B cell (primary cell): ENCODE measurements at places on chromosomes 4 and X. TPM values are rescaled to one million over a fixed set of nuclear protein-coding genes. Genes with fewer than 3 reads are reported as not detected.

Gene PCDH18
- not detected in 2 replicates for total RNA-seq

DNA sequence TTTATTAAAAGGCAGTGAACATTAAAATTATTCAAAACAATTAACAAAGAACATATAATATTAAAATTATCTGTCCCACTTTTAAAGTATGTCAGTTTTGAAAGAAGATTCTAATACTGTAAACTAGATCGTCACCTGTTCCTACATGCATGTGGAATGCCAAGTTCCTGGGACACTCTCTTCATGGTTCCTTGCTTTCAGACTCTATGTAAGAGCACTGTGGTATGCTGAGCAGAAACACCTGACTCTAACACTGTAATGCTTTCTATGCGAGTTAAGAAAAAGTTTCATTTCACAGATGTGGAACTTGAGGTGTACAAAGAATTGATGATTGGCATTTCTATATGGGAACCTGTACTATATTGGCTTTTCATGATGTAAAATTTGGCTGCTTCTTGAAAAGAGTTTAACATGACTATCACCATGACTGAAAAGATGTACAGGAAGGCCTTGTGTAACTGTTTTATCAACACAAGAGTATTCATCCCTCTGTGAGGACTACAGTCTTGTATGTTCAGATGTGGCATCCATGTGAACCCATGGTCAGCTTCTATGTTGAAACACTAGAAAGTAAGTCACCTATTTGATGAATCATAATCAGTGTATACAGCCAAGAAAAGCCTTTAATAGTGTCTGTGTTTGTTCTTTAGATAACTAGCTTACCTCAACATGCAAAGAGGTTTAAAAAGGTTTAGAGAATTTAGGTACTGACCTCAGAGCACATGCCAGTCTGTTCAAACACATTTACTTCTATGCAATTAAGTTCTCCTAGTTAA, 354.5 kb downstream of the ARHGAP24 start:
- DNase-seq: no peak

Gene ADAMTS3
- total RNA-seq: not detected in 2 replicates

DNA sequence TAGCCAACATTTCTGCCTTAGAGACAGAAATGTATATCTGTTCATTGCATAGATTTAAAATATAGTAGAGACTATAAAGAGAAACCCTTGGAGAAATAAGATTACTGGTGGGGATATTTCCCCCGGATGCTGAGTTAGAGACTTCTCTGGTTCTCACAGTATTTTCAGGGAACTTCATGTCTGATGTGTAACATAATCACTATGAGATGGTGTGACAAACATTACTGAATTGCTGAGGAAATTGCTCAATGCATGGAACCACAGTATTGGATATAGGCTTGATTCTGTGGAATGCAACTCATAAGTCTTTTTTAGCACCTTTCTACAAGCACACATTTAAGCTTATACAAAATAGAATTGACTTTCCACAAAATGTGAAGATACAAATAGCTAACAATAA, 152.7 kb downstream of the SOWAHB start:
- no peak for DNase-seq

GRCh38 chrX:133576876-133577275, 161.6 kb upstream of the GPC4 start:
- DNase-seq: no peak

Gene SATL1
- total RNA-seq: not detected in 2 replicates

DNA sequence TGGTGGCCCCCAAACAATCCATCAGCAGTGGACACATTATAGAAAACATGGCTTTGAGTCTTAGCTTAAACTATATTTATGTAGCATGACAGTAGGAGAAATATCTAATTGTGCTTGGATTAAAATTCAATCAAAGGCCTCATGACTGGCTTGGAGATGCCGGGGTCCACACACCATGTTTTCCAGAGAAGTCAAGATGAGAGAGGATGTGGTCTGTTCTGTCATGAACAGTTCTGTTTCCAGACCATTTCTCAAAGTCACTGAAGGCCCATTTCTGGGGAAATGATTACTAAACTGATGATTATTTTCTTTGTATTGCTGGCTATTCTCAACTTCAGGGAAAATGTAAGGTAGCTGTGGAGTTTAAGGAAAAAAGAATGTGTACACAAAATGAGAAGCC, 76.3 kb downstream of the C4orf51 start:
- DNase-seq: no peak

DNA sequence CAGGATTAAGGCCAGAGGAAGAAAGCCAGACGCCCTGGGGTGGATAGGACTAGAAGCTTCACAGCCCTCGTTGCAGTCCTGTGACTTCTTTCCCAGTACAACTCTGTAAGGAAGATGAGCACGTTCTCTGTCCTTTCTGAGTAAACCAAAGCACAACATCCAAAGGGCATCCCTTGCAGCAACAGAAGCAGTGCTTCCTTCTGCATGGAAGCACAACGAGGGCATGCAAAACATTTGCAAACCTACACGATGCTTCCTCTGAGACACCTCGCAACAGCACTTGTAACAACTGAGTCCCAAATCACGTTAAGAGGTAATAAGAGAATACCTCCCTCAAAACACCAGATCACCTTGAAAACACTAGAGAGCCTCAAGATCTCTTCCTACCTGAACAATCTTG, 335.7 kb upstream of the RASGEF1B start:
- DNase-seq: no peak

DNA sequence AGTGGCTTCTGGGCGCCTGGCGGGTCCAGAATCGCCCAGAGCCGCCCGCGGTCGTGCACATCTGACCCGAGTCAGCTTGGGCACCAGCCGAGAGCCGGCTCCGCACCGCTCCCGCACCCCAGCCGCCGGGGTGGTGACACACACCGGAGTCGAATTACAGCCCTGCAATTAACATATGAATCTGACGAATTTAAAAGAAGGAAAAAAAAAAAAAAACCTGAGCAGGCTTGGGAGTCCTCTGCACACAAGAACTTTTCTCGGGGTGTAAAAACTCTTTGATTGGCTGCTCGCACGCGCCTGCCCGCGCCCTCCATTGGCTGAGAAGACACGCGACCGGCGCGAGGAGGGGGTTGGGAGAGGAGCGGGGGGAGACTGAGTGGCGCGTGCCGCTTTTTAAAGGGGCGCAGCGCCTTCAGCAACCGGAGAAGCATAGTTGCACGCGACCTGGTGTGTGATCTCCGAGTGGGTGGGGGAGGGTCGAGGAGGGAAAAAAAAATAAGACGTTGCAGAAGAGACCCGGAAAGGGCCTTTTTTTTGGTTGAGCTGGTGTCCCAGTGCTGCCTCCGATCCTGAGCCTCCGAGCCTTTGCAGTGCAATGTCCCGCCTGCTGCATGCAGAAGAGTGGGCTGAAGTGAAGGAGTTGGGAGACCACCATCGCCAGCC, at the start of gene ATOH1:
TSS of gene ATOH1 (plus strand) at position 422 of the 663 bp plus-strand sequence. CDS start at position 596, 174 bp downstream.
- no peak for DNase-seq

- DNase-seq: no peak
Observed at GRCh38 chr4:42473071-42473684, 75.9 kb downstream of the SHISA3 start.

DNA sequence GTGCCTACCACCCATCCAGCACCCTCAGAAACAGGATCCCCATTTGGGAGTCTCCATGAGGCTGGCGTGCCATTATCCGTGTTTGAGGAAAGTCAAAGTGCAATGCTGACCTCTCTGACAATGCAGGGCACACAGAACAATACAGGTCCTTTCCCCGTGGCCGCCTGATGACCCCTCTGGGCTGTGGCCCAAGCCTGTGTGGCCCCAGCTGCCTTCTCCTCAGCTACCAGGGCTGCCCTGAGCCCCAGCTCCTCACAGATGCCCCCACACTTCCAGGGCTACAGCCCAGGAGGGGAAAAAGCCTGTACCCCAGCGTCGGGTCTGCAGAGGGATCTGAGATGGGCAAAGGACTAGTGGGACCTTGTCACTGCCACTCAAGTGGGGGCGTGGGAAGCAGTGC, 15.5 kb downstream of the ZFYVE28 start:
- no peak for DNase-seq
